C1 segment of cervical spinal cord (tissue), 14 donors: ENCODE measurements at places on chromosomes 7 and 10.

- DNase-seq: no peak
Observed at GRCh38 chr10:133226251-133226808, 3.7 kb upstream of the UTF1 start.

GRCh38 chr10:18179891-18180290 is 39.7 kb downstream of the CACNB2 start:
- DNase-seq: no peak

DNA sequence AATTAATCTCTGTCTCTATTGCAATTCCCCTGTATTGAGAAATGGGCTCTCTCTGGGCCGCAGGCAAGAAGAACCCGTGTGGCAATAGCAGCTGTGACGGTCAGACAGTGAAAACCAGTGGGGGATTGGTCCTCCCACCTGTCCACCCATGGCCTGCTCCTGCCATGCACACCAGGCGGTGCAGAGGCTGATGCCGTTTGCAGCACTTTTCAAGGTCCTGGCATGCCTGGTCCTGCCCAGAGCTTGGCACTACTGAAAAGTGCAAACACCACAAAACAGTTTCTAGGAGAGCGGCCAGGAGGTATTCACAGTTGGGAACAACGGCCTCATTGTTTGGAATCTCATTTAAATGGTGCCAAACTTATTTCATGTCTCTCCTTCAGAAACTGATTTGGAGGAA is 41.5 kb downstream of the PSPH start:
- peak; percentile 68 for DNase-seq

- peak; percentile 67 for DNase-seq
Observed at GRCh38 chr7:39951226-39952194, 1.5 kb downstream of the CDK13 start.

DNA sequence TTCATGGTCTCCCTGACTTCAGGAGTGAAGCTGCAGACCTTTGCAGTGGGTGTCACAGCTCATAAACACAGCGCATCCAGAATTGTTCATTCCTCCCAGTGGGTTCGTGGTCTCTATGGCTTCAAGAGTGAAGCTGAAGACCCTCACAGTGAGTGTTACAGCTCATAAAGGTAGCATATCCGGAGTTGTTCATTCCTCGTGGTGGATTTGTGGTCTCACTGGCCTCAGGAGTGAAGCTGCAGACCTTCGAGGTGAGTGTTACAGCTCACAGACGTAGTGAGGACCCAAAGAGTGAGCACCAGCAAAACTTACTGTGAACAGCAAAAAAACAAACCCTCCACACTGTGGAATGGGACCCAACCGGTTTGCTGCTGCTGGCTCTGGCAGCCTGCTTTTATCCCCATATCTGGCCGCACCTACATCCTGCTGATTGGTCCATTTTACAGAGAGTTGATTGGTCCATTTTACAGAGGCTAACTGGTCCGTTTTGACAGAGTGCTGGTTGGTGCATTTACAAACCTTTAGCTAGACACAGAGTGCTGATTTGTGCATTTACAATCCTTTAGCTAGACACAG is 308.8 kb downstream of the PTPRN2 start:
- DNase-seq: no peak

- no peak for DNase-seq
Observed at GRCh38 chr10:124512040-124512428, 50.4 kb downstream of the LHPP start.

DNA sequence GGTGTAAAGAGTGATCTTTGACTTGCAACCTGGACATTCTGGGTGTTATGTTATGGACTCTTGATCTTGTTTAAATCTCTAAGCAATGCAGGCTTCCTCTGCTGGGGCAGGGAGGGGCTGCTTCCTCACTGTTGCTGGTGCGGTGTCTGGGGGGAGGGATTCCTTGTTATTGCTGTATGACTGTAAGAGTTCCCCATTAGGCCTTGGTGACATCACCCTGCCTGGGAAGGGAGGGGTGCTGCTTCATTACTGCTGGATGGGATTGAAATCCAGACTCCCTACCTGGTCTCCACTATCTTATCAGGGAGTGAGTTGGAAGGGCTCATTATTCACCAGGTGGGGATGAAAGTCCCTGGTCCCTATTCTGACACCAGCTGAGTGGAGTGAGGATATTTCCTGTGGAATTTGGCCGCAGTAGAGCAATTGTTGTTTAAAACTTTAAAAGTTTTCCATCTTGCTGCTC is 8.8 kb downstream of the OGDH start:
- no peak for DNase-seq
